Cardiac fibroblast (primary cell): ENCODE measurements at places on chromosomes 6 and 20.

DNA sequence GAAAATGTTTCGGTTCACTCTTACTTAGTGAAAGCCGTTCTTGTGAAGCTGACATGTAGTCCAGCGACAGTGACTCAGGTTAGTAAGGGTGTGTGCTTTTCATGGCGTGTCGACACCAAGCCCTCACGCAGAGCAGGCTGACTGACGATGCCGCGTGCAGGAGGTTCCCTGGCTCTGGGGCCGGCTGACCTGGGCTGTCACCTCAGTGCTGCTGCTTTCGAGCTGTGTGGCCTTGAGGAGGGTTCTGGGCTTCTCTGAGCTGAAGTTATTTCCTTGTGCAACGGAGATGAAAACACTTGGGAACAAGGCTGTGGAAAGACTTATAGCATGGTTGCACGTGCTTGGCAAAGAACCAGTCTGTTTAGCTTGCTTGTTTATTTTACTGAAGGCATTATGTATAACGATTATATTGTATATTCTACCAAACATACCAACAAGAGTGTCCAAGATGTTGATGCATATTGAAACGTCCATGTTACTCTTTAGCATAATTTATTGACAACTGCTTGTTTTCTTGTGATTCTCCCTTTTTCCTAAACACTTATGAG, 59.2 kb downstream of the PHACTR3 start:
- DNase-seq: no peak

GRCh38 chr20:17858450-17859001, 110.1 kb downstream of the SNX5 start:
- DNase-seq: no peak

- DNase-seq: no peak
Measured at GRCh38 chr20:25048519-25048952, 9.4 kb downstream of the ACSS1 start.

GRCh38 chr6:160128879-160129516, 7.4 kb downstream of the SLC22A1 start:
- no peak for DNase-seq

DNA sequence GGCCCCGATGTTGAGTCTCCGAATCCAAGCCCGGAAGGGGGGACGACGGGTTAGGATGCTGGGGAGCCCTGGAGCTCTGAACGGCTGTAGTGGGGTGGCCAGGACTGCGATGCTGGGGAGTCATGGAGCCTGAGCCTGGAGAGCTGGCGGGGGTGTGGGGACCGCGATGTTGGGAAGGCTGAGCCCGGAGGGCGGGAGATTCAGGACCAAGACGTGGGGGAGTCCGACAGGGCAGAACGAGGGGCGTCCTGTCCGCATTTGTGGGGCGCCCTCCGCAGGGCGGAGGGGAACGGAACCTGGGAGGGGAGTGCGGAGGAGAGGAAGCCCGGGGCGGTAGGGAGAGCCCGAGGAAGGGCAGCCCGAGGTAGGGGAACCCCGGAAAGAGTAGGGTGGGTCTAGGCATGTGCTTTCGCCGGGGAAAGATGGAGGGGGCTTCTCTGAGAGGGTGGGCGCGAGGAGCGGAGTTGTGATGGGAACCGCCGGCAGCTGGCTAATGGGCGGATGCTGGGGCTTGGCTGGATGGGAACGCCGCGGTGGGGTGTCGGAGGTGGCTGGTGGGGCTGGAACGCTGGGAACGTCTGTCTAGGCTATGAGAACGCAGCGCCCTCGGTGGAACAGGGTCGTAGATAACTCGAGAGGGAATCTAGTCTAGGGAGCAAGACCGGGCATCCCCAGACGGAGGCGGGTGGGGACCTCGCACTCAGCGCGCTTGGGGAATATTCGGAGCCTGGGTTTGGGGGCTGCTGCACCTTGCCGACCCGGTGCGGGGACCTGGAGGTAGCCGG, 684 bp downstream of the PAQR8 start:
- peak; percentile 12 for DNase-seq

DNA sequence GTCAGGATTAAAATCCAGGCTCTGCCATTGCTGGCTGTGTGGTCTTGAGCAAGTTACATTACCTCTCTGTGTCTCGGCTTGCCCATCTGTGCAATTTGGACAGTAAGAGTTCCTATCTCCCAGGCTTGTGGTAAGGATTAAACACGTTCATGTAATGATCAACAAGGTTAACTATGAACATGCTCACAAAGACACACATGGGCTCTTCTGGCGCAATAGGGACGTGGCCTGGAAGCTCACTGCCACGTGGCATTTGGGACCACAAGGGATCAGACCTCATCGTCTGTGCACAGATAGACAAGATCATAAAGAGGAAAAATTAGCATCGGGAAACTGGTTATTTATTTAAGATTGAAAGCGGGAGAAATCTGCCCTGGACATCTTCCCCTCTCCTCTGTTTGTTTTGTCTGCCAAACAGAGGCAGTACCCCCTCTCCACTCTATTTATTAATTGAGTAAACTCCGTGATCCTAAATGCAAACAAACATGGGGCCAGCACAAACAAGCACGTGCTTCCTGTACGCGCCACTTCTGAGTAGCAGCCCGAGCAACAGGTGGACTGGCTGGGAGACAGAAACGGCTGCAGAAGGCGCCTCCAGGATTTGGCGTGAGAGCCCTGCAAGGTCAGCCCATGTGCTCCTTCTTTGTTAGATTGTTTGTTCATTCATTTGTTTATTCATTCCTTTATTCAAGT, 95.0 kb downstream of the CDH26 start:
- DNase-seq: no peak

- no peak for DNase-seq
Measured at GRCh38 chr6:136918706-136919105, 3.4 kb upstream of the SLC35D3 start.

- no peak for DNase-seq
Measured at GRCh38 chr20:24277196-24277595, 192.2 kb upstream of the SYNDIG1 start.

- DNase-seq: no peak
Measured at GRCh38 chr6:46933751-46934150, 12.0 kb upstream of the ADGRF5 start.

- no peak for DNase-seq
Measured at GRCh38 chr6:82607998-82608725, 244.5 kb downstream of the TPBG start.

- DNase-seq: no peak
Measured at GRCh38 chr6:43776115-43776798, 6.2 kb downstream of the VEGFA start.

DNA sequence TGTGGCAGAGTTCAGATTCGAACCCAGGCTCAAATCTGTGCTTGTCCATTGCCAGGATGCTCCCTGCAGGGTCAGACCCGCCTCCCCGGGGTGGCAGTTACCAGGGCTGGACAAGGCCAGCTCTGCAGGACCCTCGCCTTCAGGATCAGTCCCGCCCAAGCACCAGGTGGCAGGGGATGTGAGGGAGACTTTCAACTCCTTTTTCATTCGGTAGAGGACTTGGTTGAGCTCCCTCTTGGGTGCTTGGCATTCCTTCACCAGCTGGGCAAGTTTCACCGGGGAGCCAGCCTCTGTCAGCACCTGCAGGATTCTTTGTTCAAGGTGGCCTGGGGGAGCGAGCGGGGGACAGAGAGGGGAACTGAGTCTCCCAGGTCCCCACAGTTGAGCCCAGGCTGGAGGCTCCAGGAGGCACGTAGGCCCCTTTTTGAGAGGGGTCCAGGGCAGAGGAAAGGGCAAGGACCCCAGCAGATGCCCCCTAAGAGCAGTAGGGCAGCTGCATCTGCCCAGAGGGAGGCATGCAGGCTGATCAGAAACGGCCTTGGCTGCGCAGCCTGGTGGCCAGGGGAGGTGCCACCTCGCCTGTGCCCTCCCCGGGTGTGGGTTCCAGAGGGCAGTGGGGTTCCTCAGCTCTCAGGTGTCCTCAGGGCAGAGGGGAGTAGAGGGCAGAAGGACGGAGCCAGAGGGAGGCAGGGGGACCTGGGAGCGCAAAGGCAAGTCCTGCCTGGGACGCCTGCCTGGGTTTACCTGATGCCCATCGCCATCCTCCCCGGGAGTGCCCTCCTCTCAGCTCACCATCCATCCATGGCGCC, 3.9 kb downstream of the ZBP1 start:
- no peak for DNase-seq

DNA sequence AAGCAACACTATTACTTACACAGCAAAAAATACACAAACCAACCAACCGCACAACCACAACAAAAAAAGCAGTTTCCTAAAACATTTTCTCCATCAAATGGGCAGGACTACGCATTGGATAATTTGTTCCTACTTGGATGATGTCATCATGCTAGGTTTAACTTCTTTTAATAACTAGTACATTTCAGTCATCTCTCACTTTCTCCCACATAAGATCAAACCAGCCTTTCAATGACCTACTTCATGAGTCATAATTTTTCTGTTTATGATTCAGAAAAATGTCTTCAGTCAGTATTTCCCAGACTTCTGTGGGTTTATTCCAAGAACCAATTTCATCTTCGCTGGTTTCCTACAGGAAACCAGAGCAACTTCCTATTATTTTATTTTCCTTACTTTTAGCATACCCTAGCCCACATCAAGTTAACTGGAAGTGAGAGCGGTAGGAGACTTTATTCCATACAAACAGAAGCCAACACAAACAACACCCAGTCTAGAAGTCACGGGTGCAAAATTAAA, 134.2 kb downstream of the GMDS start:
- peak; percentile 92 for DNase-seq

DNA sequence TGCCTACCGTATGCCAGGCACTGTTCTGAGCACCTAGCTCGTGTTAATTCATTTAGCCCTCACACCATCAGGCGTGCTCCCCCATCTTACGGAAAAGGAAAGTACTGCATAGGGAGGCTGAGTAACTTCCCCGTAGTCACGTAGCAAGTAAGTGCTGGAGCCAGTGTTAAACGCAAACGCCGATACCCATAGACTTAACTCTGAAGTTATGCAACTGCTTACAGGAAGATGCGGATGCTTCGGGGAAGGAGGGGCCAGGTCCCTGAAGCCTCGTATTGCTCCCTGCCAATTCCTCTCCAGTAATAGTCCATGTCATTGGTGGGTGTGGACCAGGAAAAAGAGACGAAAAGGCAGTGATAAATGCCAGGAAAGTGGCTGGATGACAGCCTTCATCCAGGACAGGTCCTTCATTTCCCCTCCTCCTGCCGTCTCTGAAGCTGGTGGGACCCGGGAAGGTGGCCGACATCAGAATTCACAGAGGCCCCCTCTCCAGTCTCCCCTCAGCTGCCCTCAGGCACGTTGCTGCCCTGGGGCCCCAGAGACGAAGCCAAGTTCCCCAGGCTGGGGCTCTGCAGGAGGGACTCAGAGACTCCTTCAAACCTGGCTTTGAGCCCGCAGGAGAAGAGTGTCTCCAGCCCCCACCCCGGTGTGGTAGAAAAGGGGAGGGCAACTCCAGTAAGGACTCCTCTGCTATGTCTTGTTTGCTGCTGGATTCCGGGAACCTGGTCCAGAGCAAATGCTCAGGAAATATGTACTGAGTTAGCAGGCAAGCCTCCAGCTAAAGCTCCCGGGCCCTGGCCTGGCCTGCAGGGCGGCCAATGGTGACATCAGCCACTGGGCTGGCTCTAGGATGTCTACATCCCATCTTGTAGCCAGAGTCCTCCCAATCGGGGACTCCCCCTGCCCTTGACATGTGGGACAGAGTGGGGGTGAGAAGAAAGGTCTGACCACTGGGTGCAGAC, 37.8 kb downstream of the RAB44 start:
- DNase-seq: peak; percentile 97

- DNase-seq: no peak
Measured at GRCh38 chr20:36951979-36952738, 651 bp upstream of the SAMHD1 start.

- no peak for DNase-seq
Measured at GRCh38 chr6:40803897-40804702, 216.9 kb upstream of the LRFN2 start.

GRCh38 chr6:109441069-109441816, 719 bp downstream of the SMPD2 start:
- DNase-seq: peak; percentile 58
